MM.1S (cell line): ENCODE measurements at places on chromosomes 4 and X.

GRCh38 chrX:125654501-125654900, 334.8 kb downstream of the TEX13C start:
- no peak for DNase-seq

GRCh38 chr4:139892973-139893736, 227.5 kb downstream of the MGST2 start:
- DNase-seq, result no peak

GRCh38 chrX:12026481-12026880, 111.8 kb upstream of the FRMPD4 start:
- DNase-seq, result no peak

- DNase-seq, result no peak
These were observed 66.5 kb upstream of the ZFP42 start for GRCh38 chr4:187929024-187929423.

DNA sequence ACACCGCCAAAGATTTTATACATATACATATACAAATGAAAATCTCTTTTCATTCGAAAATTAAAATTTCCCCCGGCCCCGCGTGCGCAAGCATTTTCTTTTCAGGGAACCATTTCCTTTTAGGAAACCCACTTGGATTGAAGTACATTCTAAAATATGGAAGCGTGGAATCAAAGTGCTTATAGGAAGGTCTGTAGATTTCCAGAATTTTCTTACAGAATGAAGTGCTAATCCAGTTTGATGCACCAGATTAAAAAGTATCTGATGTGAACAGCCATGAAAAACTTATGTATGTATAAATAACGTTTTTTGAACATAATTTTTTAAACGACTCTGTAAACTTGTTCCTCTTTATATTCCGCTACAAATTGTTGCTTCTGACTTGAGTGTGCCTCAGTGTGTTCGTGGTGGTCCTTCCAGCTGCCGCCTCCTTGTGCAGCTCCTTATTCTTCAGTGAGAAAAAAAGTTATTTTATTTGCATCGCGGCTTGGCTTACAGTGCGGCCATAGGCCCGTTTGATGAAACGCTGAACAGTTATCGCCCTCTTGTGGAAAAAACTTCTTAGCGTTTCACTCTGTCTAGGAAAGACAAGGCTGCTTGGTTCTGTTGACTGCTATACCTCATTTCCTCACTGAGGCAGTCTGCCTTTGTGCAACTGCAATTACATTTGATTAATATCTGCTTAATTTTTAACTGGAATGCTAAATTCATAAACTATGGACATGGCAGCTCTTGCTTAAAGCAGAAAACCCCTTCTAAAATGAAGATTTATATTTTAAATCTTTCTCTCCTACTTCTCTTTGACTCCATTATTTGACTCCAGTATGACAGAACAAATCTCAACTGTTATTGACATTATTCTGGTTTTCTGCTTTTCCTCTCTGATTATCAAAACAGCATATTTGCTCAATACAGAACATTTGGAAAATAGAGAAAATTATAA, 4.7 kb upstream of the NKX6-1 start:
- peak; percentile 74 for DNase-seq

DNA sequence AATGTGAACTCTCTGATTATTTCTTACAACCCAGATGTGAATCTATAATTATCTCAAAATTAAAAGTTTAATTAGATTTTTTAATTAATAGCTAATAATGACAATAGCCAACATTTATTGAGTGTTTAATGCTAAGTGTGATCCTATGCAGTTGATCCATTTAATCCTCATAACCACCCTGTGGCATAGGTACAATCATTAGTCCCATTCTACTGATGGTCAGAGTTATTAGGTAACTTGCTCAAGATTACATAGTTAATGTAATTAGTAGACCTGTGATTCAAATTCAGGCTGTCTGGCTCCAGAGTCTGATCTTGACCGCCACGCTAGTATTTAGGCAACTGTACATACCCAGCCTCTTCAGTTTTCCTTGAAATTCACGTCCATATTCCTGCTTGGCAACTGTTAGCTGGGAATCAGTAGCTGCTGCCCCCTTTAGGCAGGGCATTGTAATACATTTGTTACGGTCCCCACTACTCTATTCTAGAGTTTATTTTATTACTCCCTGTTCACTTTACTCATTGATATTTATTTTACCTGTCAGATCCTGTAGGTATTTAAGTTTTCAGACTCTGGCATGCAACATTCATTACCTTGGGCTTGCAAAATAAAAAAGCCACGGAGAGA, 20.6 kb upstream of the TEC start:
- DNase-seq, result no peak

DNA sequence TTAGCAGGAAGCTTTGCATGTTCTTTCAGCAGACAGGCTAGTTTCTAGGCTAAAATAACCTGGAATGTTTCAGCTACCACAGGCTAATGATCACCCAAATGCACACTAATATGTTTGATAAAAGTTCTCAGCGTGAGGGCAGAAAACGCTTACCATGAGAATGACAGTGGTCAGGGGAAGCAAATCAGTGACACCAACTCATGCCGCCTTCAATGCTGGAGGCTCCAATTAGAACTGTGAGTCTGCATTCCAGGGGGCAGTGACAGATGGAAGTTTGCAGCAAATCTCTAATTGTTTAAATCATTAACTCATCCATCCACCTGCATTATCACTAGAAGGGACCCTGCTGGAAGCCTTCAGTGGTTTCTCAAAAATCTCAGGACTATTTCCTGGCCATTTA, 43.2 kb downstream of the ANOS1 start:
- no peak for DNase-seq

GRCh38 chrX:135396566-135396965, 25.2 kb upstream of the SMIM10L2A start:
- peak; percentile 66 for DNase-seq

DNA sequence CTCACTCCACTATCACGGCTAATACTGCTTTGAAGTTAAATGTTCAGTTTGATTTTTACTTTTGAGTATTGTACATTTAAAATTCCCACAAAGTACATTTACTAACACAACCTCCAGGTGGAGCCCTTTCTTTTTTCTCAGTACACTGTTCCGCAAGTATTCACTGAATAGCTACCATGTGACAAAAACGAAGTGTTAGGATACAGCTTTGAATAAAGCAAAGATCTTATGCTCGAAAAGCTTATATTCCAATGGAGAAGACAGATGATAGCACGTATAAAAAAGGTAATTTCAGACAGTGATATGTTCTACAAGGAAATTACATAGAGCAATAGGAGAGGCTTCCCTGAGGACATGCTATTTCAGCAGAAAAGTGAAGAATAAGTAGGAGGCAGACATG, 60.7 kb upstream of the ABCG2 start:
- peak; percentile 61 for DNase-seq

GRCh38 chr4:96887857-96888256, 1048.0 kb downstream of the PDHA2 start:
- DNase-seq, result no peak

- DNase-seq, result no peak
These were observed 92.1 kb downstream of the STK32B start for GRCh38 chr4:5143306-5143861.

DNA sequence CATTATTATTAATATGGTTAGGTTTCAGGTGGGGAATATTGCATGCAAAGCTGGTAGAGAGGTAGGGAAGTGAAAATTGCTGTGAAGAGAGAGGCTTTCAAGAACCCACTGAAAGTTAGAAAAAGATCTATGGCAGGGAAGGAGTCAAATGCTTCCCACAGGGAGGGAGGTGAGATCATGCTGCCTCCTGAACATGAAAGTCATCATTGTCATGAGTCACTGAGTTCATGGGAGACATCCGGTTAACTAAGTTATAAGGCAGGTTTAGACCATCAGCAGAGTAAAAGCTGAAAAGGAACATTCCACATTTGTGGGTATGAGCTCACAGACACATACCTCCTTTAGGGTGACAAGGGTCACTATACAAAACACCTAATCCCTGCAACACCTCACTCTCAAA, 16.2 kb downstream of the GATB start:
- peak; percentile 8 for DNase-seq

- no peak for DNase-seq
These were observed 12.7 kb downstream of the NUDT6 start for GRCh38 chr4:122909683-122910082.

GRCh38 chr4:71300964-71301363, 37.9 kb upstream of the SLC4A4 start:
- no peak for DNase-seq

DNA sequence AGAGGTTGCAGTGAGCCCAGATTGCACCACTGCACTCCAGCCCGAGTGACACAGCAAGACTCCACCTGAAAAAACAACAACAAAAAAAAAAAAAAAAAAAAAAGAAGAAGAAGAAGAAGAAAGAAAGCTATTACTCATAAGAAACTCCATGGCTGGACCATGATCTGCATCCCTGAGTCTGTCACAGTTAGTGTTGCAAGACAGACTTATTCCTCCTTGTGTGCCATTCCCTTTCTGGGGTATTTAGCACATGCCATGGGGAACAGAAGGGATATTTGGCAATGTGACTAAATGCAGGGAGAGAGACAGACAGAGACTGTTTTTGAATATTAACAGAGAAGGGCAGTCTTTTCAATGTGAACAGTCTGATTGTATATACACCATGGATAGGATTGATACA, 16.7 kb upstream of the PDS5A start:
- DNase-seq, result no peak

DNA sequence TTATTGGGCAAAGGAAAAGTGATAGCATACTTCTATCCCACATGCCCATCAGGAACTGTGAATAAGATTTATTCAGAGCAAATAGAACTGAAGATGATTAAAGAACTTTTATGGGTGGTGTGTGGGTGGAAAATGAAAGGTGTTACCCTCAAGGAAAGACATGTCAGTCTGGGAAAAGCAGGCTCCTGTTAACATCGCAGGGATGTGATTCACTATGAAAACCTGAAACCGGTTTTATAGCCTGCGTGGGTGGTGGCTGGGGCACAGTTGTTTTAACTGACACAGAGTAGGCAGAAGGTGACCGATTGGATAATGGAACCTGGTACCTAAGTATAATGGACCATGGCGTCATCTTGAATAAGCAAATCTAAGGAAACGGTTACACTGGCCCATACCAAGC, 61.3 kb upstream of the CASK start:
- no peak for DNase-seq

DNA sequence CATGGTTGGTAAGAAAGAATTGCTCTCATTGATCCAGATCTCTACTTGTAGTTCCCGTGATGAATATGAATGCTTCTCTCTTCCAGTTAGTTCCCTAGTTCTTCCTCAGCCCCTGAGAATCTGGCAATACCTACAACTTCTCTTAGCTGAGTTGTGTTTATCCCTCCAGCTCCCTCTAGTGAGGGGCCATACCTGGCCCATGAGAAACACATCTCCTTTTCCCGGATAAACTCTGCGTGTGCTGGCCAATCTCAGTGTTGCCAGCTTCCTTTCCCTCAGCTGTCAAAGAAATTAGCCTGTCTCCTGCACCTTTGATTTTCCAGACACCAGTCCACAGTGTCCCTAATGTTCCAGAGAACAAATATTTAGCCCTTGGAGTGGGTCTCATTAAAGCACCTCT, 5.7 kb downstream of the CBLL2 start:
- no peak for DNase-seq

GRCh38 chrX:109347632-109348031, 134.3 kb downstream of the GUCY2F start:
- no peak for DNase-seq

GRCh38 chr4:77235289-77235854, 78.4 kb downstream of the CCNG2 start:
- peak; percentile 45 for DNase-seq

- no peak for DNase-seq
These were observed 520.7 kb upstream of the HS3ST1 start for GRCh38 chr4:11949355-11949754.

- DNase-seq, result no peak
These were observed 976.4 kb upstream of the FTHL17 start for GRCh38 chrX:32048285-32048684.

DNA sequence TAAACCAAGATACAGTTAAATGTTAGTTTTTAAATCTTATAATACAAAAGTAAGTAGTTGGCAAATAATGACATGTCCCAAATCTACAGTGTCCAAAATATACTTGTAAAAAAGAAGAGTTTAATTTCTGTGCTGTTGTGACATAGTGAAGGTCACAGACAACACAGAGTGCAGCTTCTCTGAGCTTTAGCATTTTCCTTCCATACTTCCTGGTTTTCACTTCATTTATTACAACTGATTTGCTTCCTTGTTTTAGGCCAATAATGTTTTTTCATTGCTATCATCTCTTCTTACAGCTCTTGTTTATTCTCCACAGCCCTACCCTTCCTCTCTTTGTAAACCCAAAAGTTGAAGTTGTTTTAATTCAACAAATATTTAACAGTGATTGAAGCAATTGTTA, 132.4 kb upstream of the TET2 start:
- DNase-seq, result no peak

DNA sequence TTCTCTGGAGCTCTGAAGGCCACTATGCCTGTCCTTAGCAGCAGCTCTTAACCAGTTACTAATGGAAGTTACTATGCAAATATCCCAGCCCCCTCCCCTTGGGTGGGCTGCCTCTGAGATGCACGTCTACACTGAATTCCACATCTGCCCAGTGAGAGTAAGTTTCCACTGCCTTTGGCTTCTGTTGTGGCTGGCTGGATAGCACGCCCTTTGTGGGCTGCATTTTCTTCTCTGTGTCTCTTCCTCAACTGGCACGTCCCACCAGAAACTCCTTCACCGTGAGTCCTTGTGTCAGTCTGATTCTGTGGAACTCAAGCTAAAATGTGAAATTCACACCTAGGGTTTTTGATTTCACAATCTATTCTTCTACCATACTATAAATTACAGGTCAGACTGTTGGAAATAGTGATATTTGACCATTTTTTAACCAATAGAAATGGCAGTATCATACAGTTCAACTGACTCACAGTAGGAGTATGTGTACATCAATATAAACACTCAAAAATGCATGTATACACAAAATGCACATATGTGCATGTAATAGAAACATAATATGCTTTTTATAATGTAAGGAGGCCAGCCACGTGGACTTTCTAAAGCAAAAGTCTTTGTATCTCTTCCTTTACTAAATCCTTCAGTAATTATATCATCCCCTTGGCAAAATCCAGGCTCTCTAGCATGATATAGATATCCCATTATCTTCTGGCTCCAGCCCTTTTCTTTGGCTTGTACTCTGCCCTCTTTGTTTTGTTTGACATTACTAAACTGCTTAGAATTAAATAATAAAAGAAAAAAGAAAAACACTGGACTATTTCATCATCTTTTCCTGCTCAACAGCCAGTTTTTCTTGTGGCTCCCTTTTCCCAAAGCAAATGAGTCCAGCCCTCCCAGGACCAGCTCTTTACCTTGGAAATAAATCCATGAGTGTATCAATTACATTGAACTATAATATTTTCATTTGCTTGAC, 33.2 kb upstream of the LDB2 start:
- no peak for DNase-seq

GRCh38 chr4:26955241-26955640, 94.6 kb downstream of the STIM2 start:
- DNase-seq, result no peak

GRCh38 chrX:103779141-103779789, 2.6 kb downstream of the PLP1 start:
- DNase-seq, result no peak

GRCh38 chrX:48523682-48524081, 2.1 kb downstream of the EBP start:
- DNase-seq, result no peak

- DNase-seq, result no peak
These were observed 10.1 kb downstream of the SHOX start for GRCh38 chrX:640641-641040.
